Urothelium cell line (cell line): ENCODE measurements at places on chromosomes 7 and 10.

GRCh38 chr7:39695852-39696586 is 72.6 kb downstream of the RALA start:
- no peak for DNase-seq

DNA sequence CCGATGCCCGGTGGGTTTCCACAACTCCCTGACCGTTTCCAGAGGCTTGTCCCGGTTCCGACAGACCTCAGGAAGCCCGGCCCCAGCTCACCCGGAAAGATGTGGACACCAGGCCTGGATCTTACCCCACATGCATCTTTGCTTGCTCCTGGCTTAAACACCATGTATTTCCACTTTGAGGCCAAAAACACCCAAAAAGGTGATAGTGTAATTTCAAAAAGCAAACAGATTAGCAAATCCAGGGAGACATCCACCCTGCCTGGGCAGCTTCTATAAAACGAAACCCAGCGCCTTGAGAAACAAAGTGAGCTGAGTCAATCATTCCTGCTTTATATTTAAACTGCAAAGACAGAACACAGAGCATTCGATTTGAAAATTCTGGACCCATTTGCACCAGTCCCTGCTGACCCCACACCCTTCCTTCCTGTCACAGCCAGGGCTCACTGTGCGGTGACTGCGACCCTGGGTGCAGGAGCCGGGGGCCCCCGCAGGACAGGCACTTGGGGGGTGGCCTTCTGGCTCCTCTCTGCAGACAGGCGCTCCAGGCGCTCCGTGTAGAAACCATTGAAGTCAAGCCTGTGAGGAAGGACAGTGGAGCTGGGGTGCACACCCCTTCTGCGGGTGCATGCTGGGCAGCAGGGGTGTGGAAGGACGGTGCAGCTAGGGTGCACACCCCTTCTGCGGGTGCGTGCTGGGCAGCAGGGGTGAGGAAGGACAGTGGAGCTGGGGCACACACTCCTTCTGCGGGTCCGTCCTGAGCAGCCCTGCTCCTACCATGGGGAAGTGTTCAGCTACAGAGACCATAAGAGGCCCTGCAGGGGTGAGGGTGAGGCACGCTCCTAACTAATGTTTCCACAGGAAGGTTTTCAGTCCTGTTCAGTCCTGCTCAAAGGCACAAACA is 2.9 kb upstream of the ADAM8 start:
- no peak for DNase-seq

- no peak for DNase-seq
Measured at GRCh38 chr7:149325248-149325647, 63.3 kb downstream of the ZNF783 start.

DNA sequence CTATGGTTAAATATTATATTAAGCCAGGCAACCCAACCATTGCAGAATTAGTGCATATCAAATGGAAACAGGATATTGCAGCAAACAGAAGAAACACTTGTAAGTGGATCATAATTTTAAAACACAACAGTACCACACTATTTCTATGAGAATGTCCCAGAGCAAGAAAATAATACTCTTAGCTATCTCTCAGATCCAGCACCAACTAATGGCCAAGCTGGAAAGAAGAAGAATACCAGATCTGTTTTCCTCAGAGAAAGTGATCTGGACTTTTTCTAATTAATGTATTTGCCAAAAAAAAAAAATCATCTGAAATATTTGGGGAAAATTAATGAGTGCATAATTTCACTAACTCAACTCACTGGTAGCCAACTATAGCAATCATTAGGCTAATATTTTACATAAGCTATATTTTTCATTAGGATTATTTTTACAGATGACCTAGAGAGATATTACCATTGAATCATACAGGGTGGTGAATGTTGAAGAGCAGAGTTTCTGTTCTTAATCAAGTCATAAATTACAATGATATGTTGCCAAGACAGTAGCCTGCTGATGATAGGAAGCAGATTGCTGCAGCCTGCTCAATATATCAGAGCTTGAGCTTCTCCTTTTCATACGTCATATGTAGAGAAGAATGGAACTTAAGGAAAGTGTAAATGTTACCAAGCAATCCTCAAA is 995.4 kb upstream of the LRRN3 start:
- no peak for DNase-seq

DNA sequence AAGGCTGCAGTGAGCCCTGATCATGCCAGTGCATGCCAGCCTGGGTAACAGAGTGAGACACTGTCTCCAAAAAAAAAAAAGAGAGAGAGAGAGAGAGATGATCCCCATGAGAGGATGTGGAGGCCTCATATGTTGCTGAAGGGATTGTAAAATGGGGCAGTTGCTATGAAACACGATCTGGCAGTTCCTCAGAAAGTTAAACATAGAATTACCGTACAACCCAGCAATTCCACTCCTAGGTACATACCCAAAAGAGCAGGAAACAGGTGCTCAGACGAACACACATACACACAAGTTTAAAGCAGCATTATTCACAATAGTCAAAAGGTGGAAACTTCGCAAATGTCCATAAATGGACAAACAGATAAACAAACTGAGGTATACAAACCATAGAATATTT is 27.4 kb upstream of the CYTH3 start:
- no peak for DNase-seq

DNA sequence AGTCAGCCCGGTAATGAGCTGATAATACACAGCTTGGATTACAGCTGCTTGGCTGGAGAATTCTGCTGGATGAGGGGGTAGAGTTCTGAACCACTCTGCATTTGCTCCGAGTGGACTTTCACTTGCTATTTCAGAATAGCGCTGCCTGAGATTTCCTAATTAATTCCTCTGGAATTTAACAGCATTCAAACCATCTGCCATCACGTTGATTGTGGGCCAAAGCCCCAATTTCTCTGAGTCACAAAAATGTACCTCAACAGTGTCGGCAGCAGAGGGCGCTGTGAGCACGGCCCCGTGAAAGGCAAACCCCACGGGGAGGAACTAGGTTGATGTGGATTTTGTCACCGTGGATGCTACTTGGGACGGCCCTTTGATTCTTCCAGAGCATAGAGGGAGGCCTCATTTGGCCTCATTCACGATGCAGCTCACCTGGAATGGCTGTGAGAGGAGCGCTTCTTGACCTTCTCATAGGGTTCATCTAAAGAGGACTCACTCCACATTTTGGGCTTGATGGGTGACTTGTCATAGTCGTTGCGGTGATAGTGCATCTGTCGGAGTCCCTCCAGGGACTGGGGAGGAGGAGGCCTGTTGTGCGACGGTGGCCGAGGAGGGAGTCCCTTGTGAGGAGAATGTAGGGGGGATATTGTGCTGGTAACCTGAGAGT is 73.3 kb downstream of the PRPF18 start:
- peak; percentile 73 for DNase-seq

- peak; percentile 98 for DNase-seq
Measured at GRCh38 chr7:47786557-47787248, 161.6 kb downstream of the PKD1L1 start.

- DNase-seq, result no peak
Measured at GRCh38 chr10:72274213-72274729, 547 bp downstream of the DDIT4 start.

GRCh38 chr10:56622335-56622973 is 261.4 kb upstream of the ZWINT start:
- no peak for DNase-seq

GRCh38 chr10:49189422-49189821 is 1.2 kb upstream of the TMEM273 start:
- DNase-seq, result no peak

- DNase-seq, result no peak
Measured at GRCh38 chr10:86706401-86706841, 38.1 kb downstream of the LDB3 start.

DNA sequence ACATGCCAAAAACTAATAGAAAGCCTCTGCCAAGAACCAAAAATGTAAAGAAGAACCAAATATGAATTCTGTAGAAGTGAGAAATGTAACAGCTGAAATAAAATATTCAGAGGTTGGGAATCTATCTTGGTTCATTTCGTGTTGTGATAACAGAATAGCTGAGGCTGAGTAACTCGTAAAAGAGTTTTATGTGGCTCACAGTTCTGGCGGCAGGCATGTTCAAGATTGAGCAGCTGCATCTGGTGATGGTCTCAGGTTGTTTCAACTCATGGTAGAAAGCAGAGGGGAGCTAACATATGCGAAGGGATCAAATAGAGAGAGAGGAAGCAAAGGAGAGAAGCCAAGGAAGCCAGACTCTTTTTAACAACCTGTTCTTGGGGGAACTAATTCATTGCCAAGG is 717.2 kb downstream of the TNS3 start:
- no peak for DNase-seq

DNA sequence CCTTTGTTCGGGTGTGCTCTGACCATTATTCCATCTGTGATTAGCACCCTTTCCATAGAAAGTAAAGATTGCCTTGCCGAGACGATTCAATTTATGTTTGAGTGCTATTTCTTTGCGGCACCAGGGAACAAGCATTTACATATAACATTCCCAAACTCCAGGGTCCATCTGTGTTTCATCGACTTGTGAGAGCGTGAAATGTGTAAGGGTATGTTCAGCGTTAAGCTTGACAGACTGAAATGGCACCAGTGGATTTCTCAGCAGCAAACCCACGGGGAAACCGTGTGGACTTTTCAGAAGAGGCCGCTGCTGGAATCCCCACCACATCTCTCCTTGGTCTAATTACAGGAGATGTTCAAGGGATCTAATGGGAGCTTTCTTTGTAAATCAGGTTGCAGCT is 270.5 kb downstream of the TCERG1L start:
- DNase-seq, result no peak

DNA sequence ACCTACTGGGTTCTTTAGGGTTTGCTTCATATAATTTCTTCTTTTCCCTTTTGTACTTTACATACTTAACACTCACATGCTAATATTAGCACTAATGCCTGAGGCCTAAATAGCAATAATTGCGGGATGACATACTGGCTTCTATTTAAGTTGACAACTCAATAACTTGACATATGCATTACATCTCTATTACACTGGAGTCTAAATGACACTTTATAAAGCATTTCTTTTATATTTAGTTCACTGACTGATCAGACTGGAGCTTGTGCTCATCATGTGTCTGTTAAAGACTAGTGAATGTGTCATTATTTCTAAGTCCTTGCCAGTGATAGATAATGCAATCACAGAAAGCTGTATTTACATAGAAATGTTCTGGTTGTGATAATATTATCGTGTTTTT is 472.1 kb upstream of the SEMA3A start:
- DNase-seq, result no peak

- DNase-seq, result peak; percentile 30
Measured at GRCh38 chr7:37732253-37732652, 48.7 kb downstream of the GPR141 start.

DNA sequence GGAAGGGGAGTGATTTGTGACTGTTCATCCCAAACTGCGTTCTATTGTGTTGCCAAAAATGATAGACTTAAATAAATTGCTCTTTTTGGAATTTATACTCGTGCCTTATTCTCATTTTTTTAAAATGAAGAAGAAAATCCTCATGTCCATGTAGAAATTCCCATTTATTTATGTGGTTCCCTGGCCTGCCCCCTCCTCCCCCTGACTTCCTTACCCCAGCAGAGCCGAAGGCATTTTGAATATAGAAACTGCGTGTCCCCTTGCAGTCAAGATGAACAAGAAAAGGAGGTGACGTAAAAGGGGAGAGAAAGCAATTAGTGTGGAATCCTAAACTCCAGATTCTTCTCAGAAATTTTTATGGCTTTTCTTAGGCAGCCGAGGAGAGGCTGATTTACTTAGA is 126.1 kb downstream of the FAM204A start:
- DNase-seq, result no peak

DNA sequence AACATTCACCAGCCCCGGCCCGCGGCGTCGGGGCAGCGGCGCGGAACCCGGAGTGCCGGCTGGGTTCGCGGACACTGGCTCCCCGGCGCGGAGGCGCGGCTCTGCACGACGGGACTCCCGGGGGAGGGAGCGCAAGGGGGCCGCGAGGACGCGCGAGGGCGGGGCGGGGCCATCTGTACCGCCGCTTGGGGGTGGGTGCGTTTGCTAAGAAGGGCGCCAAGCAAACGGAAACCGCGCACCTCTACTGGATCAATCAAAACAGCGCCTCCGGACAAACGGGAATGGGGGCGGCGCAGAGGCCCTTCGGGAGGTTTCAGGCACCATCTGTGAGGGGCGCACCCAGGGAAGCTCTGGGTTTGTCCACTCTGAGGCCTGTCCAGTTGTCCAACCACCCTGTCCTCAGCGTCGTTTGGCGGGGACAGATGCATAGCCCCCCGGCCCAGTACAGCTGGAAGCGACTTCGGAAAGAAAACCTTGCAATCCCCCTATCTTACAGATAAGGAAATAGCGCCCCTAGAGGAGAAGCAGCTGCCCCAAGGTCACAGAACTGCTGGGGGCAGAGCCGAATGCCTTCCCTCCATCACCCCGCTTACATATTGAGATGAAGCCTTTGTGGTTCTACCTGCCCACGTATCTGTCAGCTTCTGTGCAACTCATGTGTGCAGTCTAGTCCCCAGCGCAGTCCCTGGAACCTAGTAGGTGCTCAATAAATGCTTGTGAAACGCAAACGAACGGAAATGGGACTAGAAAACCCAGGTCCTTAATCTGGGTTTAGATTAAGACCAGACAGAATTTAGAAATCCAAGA is 10.7 kb upstream of the SLIT1 start:
- peak; percentile 88 for DNase-seq
